Effector CD4-positive, alpha-beta T cell (primary cell): ENCODE measurements at places on chromosomes 16 and 17.

GRCh38 chr16:20897253-20897897 is 2.8 kb downstream of the DCUN1D3 start:
- DNase-seq = no peak

DNA sequence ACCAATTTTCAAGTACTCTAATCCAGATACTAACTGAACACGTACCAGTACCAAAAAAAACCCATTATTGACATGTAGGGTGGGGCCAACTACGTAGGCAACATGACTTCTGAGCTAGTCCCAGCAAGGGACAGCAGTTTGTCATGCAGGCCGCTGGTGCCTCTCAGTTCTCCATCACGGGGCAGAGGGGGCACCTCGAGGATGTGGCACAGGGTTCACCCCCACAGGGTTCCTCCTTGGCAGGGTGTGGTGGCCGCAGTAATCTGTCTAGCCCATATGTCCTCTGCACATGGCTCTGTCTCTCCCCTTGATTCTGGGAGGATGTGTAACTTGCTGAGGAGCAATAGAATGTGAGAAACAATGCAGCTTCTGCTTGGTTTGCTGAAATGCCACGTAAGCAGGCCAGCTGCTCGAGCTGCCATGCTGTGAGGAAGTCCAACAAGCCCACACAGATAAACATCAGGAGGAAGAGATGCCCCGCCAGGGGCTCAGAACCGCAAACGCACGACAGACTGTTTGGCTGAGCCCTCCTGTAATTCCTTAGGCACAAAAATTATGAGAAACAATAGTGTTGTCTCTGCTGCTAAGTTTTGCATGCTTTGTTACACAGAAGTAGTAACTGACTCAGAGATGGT is 62.4 kb downstream of the NT5M start:
- no peak for DNase-seq

GRCh38 chr17:57556320-57556719 is 188.8 kb downstream of the CCDC182 start:
- DNase-seq = no peak

GRCh38 chr17:17071531-17072360 is 29.5 kb downstream of the MPRIP start:
- no peak for DNase-seq

DNA sequence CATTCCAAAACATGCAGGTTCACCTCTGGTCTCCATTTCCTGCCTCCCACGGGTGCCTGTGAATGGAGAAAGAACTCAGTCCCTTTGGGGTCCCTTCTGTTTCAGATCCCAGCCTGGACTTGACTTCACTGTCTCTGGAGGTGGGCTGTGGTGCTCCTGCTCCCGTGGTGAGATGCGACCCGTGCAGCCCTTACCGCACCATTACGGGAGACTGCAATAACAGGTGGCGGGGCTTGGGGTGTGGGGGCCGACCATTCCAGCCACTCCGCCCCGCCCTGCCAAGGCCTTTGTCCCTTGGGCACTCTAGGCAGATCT is 10.5 kb downstream of the LPO start:
- no peak for DNase-seq

GRCh38 chr16:49592546-49593423 is 219.2 kb downstream of the C16orf78 start:
- DNase-seq = no peak

- DNase-seq = no peak
Observed at GRCh38 chr17:9217151-9218056, 196.1 kb downstream of the NTN1 start.

GRCh38 chr16:29126057-29126494 is 141.2 kb downstream of the LAT start:
- no peak for DNase-seq

GRCh38 chr17:65088621-65089360 is 32.3 kb upstream of the GNA13 start:
- no peak for DNase-seq

DNA sequence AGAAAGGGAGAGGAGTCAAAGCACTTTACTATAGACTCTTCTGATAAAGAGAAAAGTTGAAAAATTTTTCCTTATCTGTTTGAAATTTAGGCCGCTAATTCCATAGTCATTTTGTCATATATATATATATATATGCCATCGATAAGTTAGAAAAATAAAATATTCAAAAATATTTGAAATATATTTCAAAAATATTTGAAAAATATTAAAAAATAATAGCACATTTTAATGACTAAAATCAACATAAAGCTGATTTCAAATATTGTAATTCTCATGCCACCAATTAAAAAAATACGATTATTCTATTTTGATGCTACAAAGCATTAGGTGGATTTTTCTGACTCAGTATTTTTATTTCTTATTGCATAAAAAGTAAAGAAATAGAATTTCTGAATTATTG is 87.1 kb downstream of the KIF2B start:
- no peak for DNase-seq
